GM18507 (cell line): ENCODE measurements at places on chromosomes 1 and 21.
A peak's percentile ranks its signal among the peaks of the same experiment; 100 is the strongest.

GRCh38 chr1:156639601-156640101 lies 2.3 kb upstream of the BCAN start:
- no peak for DNase-seq

- DNase-seq, result no peak
Observed at GRCh38 chr1:19643602-19644394, at the start of gene NBL1. TSS of gene NBL1 (plus strand) at chr1:19644311. CDS start at chr1:19655031, 10,720 bp downstream.

GRCh38 chr1:183912265-183912886 lies 107.5 kb downstream of the RGL1 start:
- no peak for DNase-seq

GRCh38 chr1:9340172-9340854 lies 47.6 kb downstream of the SPSB1 start:
- DNase-seq, result no peak

DNA sequence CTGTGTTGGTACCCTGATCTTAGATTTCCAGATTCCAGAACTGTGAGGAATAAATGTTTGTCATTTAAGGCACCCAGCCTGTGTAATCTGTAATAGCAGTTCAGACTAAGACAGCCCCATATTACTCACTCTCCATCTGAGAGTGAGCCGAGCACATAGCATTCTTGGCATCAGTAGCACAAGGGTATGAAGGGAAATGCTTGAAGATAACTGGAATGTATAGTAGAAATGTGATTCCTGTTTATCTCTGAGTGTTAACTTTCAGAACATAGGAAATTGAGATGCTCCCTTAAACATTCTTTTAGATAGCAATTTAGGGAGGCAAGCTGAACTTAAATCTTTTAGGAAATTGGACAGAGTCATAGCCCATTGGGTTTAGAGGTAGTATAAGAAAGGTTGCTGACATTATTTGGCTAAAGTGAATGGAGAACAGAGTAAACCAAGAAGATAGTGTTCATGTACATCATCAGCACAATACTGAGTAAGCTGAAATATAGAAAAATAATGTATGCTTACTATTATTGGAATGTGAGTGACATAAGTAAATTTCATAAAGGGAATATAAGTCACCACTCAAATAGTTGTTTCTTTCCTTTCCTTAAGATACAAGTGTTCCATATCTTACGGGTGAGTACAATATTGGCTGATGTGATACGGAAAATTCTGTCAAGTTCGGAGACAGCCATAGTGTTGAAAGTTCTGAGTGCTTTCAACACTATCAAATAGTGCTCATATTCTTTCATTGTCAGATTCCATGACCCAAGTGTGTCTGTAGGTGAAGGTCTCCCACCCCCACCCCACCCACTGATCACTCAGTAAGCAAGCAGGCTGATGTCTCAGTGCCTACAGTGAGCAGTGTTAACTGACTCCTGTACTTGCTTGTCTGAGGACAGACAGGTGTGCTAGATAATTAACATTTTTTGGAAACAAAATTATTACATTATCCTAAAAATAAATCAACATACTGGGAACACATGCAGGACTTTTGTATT lies 73.7 kb downstream of the LRRC8D start:
- DNase-seq, result no peak

GRCh38 chr1:233290396-233291034 lies 5.0 kb downstream of the PCNX2 start:
- no peak for DNase-seq

DNA sequence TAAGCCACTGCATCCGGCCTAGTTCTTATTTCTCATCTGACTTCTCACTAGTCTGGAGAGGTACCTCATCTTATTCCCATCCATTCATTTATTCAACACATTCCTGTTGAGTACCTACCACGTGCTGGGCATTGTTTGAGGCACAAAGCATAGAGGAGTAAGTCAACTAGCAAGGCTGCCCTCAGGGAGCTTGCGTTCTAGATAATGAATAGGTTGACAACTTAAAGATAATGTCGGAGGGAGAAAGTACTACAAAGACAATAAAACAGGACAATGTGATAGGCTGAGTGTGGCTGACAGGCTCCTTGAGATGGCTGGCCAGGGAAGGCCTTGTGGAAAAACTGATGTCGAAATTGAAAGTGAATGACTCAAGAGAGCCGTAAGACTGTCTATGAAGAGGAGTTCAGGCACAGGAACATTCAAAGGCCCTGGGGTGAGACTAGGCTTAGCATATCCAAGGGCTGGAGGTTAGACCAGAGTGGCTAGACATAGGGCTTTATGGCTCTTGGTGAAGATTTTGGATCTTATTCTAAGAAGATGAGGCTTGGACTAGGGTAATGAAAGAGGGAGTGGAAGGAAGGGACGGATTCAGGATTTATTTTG lies 18.3 kb downstream of the SPATA21 start:
- no peak for DNase-seq

DNA sequence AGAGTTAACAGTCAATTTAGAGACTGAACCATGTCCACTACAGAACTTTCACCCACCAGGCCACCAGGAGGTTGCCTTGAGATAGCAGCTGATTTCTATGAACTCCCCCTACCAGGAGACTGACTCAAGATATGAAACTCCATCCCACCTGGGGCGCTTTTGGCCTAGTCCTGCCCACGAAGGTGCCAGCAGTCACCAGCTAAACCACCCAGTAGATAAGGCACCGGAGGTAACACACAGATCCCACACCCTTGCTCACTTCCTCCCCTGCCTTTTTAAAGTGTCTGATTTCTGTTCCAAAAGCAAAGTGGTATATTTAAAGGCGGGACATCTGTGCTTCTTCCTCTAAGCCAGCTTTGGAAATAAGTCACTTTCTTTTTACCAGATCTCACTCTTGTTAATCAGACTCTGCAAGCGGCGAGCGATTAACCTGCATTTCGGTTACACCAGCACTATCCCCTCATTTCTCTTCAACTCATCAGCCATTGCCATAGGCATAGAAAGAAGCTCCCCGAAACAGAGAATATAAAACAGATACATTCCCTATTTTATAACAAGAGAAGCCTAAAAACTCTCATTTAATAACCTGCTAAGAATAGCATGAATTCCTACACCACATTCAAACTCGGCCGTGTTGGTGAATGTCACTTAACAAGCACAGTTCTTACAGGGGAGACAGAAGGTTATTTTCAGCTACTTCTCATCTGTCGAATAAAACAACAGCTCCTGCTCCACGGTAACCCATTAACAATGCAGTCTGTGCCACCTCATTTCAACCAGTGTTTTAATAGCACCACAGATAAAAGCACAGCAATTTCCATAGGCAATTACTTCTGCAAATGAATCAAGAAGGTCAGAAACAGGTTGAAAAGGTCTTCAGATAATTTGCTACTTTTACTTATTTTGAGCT lies 318.1 kb downstream of the KCNH1 start:
- no peak for DNase-seq

GRCh38 chr1:224505454-224506093 lies 71.0 kb upstream of the WDR26 start:
- DNase-seq, result no peak

DNA sequence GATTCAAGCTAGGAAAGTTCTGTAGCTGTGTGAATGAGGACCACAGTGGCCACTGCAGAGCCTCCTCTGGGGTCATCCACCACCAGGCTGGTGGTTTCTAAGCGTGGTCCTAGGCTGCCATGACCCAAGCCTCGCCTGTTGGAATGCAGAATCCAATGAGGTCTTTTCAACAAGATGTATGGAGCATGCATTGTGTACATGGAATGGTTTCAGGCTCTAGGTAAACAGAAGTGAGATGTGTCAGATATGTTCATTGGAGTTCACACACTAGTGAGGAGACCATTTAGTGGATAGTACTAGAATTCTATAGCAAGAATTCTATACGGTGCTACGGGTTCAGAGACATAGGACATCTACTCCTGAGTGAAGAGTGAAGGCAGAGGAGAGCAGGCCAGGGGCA lies 10.7 kb downstream of the RNU5D-1 start:
- no peak for DNase-seq

GRCh38 chr1:171869097-171869496 lies 27.8 kb downstream of the DNM3 start:
- DNase-seq, result no peak

DNA sequence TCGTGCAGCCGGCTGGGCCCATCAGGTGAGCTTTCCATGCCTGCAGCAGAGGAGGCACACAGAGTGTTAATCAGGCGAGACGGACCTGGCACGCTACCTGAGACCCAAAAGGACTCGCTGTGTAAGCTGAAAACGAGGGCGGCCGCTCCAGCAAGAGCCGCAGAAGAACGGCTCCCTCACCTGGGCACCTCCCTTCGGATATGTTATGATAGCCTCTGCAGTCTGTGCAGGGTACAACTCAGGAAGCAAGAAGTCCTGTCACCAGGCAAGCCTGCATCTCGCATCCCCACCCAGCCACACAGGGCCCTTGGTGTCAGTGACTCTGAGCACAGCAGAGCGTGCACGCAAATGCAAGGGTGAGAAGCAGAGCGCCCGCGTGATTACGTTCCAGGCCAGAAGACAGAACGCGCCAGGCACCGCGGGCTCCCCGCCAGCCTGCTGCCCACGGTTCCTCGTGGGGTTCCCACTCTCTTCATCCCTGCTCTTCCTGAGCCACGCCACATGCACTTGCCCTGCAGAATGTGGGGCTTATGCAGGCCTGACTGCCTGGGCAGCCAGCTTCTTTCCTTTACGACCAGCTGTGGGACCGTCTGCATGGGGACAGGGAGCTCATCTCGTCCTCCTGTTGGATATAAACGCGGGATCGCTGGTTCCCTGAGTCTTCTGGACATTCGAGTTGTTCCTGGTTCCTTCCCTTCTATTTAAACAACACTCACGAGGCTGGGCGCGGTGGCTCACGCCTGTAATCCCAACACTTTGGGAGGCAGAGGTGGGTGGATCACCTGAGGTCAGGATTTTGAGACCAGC lies 20.2 kb upstream of the LRRC47 start:
- no peak for DNase-seq

- no peak for DNase-seq
Observed at GRCh38 chr1:111236379-111236778, 8.9 kb downstream of the CHI3L2 start.

DNA sequence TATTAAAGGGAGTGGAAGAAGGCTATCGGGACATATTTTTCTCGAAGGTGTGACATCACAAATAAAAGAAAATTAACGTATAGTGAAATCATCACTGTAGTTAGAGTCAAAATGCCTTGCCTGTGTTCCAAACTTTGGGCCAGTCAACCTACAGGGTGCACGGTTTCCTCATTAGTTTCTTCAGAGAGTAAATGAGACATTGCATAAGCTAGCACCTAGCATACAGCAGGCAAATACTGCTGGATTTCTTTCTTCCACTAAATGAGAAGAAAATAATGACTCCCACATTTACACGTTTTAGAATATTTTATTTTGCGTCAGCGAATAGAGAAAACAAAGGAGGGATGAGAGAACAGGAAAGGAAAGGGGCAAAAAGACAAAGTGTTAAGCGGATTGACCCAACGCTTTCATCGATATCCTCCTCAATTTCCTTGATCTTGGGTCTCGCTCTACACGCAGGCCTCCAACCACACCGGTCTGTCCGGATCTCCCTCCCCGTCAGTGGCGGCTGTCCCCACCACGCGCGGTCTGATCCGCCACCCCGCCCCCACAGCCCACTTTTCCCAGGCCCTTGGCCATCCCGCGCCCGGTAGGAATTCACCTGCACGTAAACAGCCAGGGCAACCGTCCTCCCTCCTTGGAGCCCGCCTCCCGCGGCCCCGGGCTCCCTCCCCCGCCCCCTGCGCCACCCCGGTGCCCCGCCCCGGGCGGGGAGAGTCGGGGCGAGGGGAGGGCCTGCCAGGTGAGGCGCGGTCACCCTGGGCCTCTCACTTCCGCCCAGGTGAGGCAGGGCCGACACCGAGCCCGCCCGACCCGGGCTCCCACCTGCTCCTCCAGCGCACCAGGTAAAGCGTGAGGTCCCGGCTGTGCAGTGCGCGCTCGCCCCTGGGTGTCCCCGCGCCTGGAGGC lies at the start of gene PATJ:
Gene PATJ, plus strand, starts transcription at position 770 of the 909 bp plus-strand sequence. CDS start 20,413 bp downstream, outside the sequence.
- peak; percentile 49 for DNase-seq

DNA sequence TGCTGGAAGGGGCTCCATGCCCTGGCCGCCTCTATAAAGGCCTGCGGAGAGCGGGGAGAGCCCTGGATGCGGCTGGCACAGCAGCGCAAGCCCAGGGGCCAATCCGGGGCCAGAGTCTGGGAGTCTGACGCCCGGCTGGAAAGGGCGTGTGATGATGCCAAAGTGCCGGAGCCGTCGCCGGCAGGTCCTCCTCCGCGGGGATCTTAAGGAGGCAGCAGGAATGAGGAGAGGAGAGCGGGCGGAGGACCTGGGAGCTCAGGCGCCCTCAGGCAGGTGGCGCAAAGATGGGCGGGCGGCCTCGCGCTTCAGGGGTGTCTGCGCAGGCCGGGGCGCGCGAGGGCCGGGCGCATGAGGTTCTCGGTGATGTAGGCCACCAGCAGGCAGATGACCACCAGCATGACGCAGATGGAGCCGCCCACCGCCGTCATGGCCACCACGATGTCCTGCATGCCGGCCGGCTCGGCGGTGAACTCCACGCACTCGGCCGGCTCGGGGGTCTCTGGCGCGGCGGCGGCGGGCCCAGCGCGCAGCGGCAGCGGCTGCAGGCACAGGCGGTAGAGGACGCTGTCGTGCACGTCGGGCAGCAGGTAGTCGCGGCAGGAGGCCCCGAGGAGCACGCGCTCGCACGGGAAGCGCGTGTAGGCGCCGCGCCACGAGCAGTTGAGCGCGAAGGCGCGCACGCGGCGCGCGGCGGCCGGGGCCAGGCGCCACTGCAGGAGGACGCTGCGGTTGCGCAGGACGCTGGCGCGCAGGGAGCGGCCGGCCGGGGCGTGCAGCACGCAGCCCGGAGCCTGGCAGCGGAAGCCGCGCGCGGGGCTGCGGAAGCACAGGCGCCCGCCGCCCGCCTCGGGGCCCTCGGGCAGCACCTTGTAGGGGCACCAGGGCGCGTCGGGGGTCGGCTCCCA lies 653 bp downstream of the FNDC10 start:
- no peak for DNase-seq

GRCh38 chr1:87044424-87044823 lies 130.0 kb downstream of the HS2ST1 start:
- no peak for DNase-seq

GRCh38 chr1:237774246-237774645 lies 116.5 kb downstream of the ZP4 start:
- no peak for DNase-seq

DNA sequence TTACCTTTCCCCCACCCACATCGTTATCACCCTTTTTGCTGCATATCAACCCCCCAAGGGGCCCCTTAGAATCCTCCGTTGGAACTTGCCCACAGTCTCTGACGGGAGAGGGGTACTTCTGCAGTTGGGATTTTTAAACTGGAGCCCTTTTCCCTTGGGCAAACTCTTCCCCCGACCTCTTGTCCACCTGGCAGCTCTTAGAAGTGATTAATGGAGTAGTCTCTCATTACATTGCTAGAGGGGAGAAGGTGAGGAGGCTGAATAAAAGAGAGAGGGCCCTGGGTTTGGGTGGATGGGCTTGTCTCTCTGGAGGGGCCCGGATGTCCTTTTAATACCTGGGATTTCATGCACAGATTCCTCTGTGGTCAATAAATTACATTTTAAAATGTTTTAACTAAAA lies 27.2 kb upstream of the TSPAN2 start:
- no peak for DNase-seq

DNA sequence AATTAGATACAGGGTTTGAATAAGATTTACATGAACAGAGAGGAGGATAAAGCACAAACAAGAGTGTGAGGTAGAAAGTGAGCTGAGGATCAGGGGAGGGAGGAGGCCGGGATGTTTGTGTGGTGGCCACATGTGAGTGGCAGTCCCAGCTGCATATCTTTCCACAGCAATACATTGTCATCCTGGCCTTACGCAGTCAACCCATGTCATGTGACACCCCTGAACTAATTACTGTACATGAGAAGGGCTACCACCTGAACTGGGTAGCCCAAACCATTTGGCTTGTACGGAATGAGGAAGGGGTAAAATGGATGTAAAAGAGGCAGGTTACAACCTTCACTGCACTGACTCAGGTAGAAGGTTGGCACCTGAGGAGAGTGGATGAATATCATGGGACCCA lies 4.2 kb downstream of the SLAMF7 start:
- DNase-seq, result no peak

- no peak for DNase-seq
Observed at GRCh38 chr1:186948535-186948934, 119.8 kb downstream of the PLA2G4A start.
